SJCRH30 (cell line): ENCODE measurements at places on chromosomes 5 and 9.

DNA sequence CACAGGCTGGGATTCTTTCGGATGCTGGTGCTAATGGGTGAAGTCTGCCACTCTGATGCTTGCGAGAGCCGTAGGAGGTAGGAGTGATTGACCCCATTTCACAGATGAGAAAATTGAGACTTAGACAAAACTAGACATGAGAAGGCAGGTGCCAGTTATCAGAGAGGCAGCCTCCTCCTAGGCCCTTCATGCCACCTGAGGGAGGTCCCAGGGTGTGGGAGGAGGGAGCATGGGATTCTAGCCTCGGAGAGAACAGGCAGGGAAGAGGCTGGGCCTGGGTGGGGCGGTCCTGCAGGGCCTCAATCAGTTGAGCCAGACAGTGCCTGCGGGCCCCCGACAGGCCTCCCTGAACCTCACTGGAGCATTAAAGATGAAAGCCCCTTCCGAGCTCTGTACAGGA is 112.4 kb downstream of the COL23A1 start:
- no peak for DNase-seq

- DNase-seq, result no peak
Measured at GRCh38 chr5:179131886-179132585, 71.9 kb downstream of the ZNF354C start.

DNA sequence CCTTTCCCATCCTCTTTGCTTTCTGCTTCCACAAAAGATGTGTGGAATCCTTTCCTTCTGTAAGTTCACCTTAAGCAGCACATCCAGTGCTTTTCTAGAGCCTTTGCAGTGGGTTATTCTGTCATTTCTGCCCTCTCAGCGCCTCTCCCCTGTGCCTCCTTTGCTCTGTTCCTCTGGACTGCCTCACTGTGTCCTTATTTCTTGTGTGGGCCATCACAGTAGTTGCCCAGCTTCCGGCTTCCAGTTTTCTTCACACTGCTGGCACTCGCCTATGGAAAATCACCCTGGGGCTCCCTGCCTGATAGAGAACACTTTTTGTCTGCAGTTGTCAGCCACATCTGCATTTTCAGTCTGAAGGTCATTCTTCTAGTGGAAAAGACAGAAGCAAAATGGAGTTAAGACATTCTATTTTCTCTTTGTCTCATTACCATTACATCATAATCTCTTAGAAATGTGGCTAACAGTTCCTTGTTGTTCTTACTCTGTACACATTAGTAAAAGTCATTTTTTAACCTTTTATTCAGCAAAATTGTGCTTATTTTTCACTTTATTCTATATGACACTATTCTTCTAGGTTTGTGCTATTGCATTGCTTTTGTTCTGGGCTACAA is 64.1 kb upstream of the ZNF608 start:
- DNase-seq, result no peak

DNA sequence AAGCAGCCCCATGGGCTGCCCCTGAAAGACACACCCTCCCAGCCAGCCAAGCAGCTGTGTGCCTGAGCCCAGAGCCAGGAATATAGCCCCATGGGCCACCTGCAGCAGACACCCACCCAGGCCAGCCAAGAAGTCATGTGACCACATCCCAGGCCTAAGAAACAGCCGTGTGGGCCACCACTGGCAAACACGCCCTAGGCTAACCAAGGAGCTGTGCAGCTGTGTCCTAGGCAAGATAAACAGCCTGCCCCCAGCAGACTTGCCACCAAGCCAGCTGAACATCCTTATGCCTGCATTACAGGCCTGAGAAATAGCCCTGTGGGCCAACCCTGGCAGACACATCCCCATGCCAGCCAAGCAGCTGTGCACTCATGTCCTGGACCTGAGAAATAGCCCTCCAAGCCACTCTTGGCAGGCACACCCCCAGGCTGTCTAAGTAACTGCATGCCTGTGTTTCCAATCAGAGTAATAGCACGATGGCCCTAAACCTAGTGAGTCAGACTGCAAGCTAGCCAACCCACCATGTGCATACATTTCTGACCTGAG is 143.0 kb downstream of the ADAMTS6 start:
- peak; percentile 82 for DNase-seq

- DNase-seq, result no peak
Measured at GRCh38 chr5:156052656-156053055, 274.3 kb upstream of the SGCD start.

DNA sequence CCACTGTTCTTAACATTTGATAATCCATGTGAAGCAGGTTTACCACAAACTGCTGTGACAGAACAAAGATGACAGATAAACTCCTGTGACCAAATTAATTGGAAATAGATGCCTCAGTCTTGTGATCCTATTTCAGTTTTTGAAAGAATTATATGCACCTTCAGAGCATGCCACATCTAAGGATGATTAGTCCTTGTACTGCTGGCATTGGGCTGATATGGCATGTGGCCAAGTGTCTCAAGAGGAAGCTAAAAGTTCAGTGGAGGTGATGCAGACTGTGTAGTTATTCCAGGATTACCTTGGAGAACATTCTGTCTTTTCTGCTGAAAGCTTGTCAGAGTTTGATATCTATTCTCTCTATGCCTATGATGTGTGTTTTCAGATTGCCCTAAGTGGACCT is 314.4 kb upstream of the EFNA5 start:
- DNase-seq, result peak; percentile 45
